Activated CD4-positive, alpha-beta memory T cell treated with anti-CD3 and anti-CD28 coated beads for 36 hours (primary cell): ENCODE measurements at places on chromosomes 3 and 15. TPM values are rescaled to one million over a fixed set of nuclear protein-coding genes. Genes with fewer than 3 reads are reported as not detected.

DNA sequence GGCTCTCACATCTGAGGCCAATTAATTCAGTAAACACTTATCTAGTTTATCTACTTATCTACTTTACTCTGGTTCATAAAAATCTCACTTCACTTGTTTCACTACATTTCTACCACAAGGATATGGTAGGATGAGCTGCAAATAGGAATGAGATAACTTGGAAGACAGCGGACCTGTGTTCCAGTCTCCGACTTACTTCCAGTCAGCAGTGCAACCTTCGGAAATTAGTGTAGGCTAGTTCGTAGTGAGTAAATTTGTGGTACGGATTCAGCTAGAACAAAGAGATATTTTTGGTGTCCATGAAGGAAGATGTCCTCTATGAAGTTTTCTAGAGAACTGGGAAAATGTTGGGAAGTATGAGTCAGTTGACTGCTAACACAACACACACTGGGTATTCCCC lies 66.3 kb downstream of the TPRG1 start:
- DNase-seq: no peak

DNA sequence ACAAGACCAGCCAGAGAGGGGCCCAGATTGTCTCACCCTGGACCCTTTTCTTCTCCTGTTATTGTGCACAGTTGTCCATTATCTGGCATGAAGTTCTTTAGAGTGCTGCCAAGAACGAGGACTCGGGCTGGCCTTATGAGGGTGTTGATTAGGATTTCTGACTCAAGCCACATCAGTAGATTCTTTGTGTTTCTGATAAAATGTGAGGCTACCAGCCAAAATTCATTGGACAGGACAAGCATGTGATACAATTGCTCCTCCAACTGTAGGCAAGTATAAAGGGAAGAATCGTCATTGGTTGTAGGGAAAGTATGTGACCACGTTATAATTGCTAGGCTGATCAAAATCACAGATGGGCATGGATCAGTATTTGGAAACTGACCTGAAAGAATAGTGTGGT lies 99.2 kb upstream of the TMC3 start:
- no peak for DNase-seq

DNA sequence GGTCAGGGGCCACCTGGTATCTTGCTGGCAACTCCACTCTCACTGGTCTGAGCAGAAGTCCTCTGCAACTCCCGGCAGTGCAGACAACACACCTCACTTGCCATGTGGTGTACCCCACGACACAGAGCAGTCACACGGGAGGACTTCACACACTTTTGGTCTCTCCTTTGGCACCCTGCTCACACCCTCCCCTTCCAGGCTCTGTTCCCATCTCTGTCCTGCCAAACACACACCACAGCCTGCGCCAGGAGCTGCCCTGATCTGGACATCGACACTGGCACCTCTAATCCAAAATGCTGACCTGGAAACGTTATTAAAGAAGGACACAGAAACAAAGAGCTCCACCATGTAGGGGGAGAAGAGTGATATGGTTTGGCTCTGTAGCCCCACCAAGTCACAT lies 57.2 kb downstream of the SLC41A3 start:
- no peak for DNase-seq

DNA sequence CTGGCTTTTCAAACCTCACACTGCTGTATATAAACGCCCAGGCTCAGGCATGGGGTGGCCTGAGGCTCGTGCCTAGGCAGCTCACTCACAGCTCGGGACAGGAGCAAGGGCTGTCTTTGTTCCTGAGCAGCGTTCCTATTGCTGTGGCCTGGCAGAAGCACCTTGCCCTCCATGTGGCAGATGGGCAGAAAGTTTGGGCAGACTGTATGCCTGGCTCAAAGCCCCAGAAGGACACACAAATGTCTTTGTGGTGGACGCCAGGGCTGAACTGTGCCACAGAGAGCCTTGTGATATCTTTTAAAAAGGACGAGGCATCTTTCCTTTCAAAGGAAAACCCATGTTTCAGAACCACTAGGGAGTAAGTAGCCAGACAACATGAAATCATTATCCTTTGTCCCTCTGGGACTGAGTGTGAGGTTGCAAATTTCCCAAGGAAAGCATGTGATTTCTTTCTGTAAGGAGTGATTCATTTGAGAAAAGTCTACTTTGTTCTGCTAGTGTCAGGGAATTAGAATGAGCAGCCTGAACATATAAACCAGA lies 29.3 kb upstream of the UBE2E1 start:
- no peak for DNase-seq

DNA sequence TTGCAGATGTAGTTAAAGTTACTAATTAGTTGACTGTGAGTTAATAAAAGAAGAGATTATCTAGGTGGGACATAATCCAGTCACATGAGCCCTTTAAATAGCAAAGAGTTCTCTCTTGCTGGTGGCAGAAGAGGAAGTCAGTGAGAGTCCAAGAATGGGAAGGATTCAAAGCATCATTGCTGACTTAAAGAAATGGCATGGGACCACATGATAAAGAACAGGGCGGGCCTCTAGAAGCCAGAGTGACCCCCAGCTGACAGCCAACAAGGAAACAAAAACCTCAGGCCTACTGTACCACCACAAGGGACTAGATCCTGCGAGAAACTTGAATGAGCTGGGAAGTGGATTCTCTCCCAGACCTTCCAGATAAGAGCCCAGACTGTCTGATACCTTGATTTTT lies 447.2 kb upstream of the CCDC54 start:
- no peak for DNase-seq

DNA sequence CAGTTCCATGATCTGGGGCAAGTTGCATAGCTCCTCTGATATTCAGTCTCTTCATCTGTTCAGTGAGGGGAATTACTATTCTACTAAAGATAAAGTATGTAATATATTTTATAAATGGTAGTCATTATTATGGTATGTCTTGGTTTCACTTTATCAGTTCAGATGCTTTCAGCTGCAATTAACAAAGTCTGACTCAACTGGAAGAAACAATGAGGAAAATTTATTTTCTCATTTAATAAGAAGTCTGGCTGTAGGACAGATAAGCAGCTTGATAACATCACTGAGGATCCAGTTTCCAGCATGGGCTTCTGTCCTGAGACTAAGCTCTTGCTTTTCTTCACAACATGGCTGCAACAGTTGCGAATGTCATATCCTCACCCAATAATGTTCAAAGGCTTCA lies 354.3 kb upstream of the TRIM42 start:
- DNase-seq: no peak

The LRRC34 gene
- total RNA-seq: 2.9 TPM

The POLQ gene
- total RNA-seq: 25.1 TPM

The PLSCR2 gene
- not detected for total RNA-seq

DNA sequence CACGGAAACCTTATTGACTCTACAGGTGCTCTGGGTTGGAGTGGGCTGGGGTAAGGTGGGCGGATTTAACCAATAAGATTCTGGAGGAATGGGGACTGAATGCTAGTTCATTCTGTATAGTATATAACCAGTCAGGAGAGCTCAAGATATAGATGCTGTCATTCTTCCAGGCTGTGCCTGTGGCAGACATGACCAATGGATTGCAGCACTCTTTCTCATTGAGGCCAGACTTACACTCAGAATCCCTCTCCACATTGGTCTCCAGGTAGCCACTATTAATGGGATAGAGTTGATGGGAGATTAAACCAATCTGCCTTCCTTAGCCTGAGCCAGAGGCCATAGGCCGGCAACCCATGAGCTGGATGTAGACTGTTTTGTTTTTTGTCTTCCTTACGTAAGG lies 82.8 kb upstream of the MEF2A start:
- DNase-seq: no peak

DNA sequence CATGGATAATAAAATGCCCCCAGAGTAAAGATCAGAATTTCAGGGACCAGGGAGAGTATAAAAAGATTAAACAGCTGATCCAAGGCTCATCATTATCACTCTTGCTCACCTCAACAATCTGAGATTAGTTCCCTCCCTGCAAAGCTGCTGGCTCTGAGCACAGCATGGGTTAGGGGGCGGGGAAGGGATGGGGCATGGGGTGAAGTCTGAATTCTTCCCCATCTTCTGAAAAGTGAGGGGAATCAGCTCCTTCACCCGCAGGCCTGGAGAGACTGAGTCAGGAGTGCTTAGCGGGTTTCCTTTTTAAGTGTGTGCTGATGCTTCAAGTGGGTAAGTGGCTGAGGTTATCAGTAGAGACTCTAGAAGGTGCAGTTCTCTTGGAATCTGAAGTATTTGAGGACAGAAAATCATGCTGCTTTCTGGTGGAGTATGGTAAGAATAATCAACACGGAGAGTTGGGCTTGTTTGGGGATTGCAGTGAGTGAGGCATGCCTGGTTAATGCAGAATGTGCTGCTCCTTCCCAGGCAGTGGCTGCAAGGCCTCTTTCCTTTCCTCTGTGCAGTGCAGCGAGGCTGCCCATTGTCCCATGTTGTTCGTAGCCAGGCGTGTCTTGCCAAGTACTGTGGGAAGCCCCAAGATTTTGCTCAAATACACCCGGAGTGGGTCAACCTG lies 59.2 kb upstream of the TRAK1 start:
- no peak for DNase-seq

- no peak for DNase-seq
Measured at GRCh38 chr15:63019511-63020109, 22.9 kb upstream of the TPM1 start.

DNA sequence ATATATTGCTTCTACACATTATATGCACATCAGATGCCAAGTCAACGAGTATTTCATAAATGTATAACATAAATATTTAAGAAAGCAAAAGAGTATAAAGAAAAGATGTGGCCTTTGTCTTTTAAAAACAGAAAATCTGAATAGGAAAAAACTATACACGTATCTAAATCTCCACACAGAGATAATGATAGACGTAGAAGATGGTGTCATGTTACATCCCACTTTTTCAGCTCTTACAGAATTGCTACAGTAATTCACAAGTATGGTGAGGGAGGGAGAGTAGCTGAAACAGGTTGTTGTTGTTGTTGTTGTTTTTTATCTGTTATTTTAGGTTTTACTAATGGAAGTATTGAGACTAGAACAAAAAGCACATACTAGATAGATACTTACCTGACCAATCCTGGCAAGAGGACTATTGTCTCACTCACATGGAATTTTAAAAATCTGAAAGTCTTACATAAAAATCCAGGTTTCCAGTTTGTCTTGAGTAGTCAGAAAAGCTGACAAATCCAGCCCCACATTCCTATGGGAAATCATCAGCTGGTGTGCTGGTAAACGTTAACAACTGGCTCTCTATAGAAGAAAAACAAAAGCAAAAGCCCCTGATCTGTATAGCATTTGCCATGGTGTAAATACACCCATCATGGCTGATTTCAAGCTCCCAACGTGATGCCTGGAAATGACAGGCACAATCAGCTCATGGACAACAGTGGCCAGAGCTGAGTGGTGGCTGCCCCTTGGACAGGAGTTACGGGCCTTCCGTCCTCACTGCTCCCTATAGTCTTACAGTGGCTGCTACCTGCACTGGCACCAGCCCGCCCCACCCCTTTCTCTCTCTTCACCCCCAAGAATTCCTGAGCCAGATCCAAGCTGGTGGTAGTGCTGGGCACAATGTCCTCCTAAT lies 47.4 kb upstream of the VGLL4 start:
- DNase-seq: no peak

DNA sequence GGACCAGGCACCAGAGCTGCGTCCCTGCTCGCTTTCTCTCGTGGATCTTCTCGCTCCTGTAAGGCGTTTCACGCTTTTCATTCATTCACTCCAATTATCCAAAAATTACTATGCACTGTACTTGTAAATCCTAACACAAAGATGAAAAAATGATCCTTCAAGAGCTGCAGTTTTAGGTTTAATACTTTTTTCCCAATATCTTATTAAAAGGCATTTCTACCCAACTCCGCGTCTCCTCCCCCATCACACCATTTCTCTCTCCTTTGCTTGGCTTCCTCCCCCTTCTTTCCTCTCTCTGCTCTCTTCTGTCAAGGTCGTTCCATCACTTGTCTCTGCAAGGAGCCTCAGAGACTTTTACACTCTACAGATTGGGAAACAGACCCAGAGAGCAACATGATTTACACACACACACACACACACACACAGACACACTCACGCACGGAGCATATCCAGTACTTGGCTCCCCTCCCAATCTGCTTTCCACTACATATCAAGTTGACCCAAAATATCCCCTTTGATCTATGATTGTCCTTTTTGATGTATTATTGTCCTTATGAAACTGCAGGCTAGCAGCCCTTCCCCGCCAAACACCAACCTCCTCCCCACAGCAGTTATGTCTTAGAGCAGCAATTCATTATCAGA lies 479 bp upstream of the CLDN1 start:
- DNase-seq: no peak

The CATSPER2 gene
- total RNA-seq: 5.1 TPM

DNA sequence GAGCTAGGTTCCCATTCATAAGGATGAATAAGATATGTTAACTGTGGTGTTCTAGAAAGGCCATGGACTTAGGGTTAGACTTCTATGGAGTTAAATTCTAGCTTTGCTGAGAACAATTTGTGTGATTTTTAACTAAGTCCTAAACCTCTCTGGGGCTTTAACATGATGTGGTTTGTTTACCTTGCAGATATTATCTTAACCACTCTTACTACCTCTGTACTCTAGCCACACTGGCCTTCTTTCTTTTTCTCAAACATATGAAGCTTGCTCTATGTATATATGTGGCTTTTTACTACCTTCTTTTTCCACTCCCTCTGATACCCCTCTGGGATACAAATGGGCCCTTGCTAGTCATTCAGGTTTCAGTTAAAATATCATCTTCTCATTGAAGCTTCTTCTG lies 108.4 kb downstream of the ZNF609 start:
- no peak for DNase-seq

GRCh38 chr3:191543897-191544296 lies 82.9 kb downstream of the PYDC2 start:
- DNase-seq: no peak

The GRAMD1C gene
- total RNA-seq: 1.2 TPM

DNA sequence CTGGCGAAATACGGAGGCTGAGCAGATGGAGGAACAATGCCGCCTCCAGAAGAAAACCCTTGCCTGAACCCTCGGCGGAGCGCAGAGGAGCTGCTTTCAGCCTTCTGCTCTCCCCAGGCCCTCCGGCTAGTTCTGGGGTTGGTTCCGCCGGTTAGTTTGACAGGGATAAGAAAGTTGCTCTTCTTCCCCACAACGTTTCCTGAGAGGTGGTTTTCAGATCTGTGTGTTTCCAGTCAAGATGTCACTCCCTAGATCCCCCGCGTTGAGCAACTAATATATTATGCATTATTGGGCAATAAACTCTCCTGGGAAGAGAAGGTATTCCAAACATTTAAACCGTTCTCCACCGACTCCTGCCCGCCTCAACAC lies 551 bp downstream of the NLGN1 start:
- no peak for DNase-seq

The CYP1A2 gene
- not detected for total RNA-seq

The DALRD3 gene
- 26.2 TPM for total RNA-seq
